ENCODE measurements at places on chromosomes 2 and 18. TPM values are rescaled to one million over a fixed set of nuclear protein-coding genes. Genes with fewer than 3 reads are reported as not detected.

The ADI1 gene
- 32.4 TPM for total RNA-seq

The CDK15 gene
- total RNA-seq = not detected

DNA sequence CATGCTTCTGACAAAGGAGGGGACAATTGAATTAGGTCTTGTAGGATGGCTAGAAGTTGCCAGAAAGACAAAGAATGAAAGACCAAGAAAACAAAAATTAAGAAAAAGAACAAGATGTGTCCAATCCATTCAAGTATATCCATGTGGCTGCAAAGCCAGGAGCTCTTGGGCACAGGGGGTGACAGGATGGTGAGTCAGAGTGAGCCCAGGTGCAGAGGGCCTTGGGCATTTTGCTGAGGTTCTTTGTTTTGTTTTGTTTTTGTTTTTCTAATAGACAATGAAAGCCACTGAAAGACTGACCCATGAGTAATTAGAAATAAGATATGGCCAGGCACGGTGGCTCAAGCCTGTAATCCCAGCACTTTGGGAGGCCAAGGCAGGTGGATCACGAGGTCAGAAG lies 104.6 kb upstream of the KLHL29 start:
- DNase-seq = no peak

The TOGARAM2 gene
- total RNA-seq = not detected

DNA sequence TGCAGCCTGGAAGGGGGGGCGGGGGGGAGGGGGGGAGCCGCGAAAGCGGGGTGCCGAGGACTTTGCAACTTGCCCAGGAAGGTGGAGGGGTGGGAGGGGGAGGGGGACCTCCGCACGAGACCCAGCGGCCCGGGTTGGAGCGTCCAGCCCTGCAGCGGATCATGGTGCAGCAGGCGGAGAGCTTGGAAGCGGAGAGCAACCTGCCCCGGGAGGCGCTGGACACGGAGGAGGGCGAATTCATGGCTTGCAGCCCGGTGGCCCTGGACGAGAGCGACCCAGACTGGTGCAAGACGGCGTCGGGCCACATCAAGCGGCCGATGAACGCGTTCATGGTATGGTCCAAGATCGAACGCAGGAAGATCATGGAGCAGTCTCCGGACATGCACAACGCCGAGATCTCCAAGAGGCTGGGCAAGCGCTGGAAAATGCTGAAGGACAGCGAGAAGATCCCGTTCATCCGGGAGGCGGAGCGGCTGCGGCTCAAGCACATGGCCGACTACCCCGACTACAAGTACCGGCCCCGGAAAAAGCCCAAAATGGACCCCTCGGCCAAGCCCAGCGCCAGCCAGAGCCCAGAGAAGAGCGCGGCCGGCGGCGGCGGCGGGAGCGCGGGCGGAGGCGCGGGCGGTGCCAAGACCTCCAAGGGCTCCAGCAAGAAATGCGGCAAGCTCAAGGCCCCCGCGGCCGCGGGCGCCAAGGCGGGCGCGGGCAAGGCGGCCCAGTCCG lies 540 bp downstream of the SOX11 start:
- DNase-seq = peak; percentile 45

DNA sequence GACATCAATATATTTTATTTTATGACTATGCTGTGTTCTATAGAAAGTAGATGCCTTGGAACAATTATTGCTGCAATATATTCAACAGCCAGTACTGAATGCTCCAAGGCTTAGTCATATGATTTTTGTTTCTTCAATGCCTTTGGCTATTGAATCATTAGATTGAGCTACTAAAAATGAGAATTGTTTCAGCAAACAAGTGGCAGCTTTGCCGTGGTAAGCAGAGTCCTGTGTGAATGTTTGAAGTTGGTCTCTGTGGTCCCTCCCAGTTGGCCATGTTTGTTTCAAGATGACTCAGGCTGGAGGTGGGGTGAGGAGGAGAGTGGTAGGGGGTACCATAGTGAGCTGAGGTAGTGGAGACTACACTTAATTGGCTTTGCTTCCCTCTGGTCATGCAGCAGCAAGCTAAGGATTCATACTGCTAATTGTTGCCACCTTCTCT lies 198.6 kb upstream of the EPAS1 start:
- no peak for DNase-seq

GRCh38 chr2:71503837-71504236 lies 50.5 kb downstream of the DYSF start:
- DNase-seq = no peak

- no peak for DNase-seq
Observed at GRCh38 chr2:97546711-97547110, 43.0 kb downstream of the ANKRD36B start.

The DNAJC5G gene
- total RNA-seq = not detected

GRCh38 chr18:26940744-26941398 lies 75.4 kb upstream of the AQP4 start:
- no peak for DNase-seq

The ALLC gene
- total RNA-seq = not detected

DNA sequence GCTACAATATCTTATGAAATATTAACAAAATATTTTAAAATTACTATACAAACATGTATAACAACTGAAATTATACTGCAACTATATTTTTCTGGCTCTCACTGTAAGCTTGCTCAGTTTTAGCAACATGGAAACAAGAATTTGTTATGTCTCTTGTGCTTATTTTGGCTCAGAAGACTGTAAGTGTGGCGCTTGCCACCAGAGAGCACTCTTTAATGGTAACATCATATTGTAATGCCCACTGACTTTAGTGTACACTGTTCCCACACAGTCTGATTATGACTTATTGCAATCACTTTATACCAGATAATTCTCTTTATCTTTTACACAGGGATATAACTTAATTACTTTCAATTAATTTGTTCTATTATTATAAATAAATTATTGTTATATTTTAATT lies 1500.6 kb upstream of the TMEFF2 start:
- no peak for DNase-seq

- DNase-seq = no peak
Observed at GRCh38 chr18:62899534-62899933, 184.2 kb downstream of the PHLPP1 start.

GRCh38 chr2:10536569-10537133 lies 88.5 kb upstream of the ODC1 start:
- no peak for DNase-seq

DNA sequence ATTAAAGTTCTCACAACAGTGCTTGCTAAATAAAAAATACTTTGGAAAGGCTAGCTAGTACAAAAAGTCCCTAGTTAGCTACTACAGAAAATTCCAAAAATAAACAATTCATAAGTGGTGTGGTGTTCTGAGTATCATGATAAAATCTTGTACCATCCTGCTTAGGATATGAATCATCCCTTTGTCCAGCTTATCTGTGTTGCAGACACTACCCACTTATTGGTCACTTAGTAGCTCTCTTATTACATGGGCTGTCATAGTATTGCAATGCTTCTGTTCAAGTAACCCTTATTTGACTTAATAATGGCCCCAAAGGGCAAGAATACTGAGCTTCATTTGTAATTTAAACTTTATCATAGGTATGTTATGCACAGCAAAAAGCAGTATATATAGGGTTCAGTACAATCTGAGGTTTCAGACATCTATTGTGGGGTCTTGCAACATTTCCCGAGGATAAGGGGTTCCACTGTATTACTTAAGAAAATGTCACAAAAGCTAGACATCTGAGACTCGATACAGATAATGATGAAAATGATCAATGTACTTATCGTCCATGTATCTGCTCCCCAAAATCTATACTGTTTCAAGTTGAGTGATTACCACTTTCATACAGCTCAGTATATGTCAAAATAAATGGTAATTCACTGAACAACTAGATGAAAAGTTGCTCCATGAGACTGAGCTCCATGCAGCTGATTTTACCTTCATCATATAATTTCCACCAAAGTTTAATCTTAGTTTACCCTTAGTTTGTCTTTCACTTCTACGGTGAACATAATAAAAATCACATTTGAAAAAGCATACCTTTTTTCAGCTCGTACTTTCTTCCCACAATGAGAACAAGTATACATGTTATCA lies 93.8 kb downstream of the C2orf74 start:
- DNase-seq = no peak

DNA sequence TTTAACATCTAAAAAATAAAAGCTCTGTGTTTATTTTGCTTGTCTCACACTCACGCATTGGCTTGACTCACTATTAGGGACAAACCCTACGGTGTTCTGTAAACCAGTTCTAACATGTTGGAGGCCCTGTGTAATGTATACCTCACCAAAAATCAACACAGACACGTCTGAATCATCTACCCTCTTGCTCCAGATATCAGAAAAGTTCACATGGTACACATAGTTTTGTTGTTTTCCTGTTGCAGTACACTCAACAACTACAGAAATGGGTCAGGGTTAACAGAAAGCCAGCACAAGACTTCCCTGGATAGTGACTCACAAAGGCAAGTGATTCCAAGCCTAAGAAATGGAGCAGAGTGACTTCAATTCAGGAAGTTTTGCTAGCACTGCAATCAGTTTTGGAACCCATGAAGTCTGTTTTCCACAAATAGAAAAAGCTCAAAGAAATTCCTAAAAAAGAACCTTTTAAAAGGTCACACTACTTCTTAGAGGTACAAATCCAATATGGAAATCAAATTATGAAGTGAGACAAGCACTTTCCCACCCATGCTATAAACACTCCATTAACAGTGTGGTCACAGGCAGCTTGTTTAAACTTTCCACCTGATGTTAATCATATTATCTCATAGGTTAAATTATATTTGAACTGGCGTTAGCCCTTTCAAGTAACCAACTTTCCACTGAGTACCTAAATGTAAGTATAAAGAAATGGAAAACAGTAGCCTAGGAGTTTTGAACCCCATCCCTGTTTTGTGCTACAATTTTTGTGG lies 87.4 kb downstream of the GAREM1 start:
- DNase-seq = no peak

- no peak for DNase-seq
Observed at GRCh38 chr18:62721839-62722795, 6.8 kb downstream of the PHLPP1 start.

The SOS1 gene
- total RNA-seq = 35.5 TPM

The TBR1 gene
- total RNA-seq = 0.09 TPM

- no peak for DNase-seq
Observed at GRCh38 chr2:157995117-157995516, 106.6 kb upstream of the UPP2 start.

The ASB18 gene
- not detected for total RNA-seq

The HJURP gene
- 63.6 TPM for total RNA-seq

The REG1B gene
- total RNA-seq = not detected

DNA sequence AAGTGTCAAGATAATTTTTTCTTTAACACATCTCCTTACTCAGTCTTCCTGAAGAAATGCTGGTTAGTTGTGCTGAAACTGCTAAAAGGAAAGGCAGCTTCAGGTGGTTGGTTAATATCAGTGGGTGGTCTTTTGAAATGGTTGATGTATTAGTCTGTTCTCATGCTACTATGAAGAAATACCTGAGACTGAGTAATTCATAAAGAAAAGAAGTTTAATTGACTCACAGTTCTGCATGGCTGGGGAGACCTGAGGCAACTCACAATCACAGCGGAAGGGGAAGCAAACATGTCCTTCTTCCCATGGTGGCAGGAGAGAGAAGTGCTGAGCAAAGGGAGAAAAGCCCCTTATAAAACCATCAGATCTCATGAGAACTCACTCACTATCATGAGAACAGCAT lies 125.9 kb upstream of the CYRIA start:
- DNase-seq = no peak

DNA sequence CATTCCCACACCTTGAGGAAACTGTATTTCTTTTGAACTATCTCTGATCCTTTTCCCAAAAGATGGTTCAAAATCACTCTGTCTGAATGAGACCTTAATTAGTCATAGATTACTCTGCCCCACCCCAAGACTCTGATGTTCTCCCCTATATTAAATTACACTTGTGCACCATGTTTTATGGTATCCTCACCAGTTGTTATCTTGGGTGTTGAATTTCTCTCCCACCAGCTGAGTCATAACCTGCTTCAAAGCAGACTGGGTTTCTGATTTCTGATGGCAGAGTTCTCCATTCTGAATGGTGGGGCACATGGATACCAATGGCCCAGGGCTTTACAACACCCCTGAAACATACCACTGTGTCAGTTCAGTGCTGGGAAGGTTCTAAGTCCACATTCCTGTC lies 15.0 kb downstream of the CDH20 start:
- DNase-seq = no peak

- DNase-seq = no peak
Observed at GRCh38 chr2:128319631-128320191, 1.0 kb upstream of the HS6ST1 start.

GRCh38 chr2:111638274-111638877 lies 245.6 kb downstream of the ANAPC1 start:
- DNase-seq = no peak

GRCh38 chr18:66603941-66604627 lies at the start of gene CDH19:
TSS of gene CDH19 (minus strand) at chr18:66604090. CDS start at chr18:66572204, 31,886 bp downstream.
- peak; percentile 5 for DNase-seq

GRCh38 chr2:15159751-15160177 lies 401.4 kb downstream of the NBAS start:
- DNase-seq = peak; percentile 28
